Activated CD4-positive, alpha-beta T cell treated with anti-CD3 and anti-CD28 coated beads, Interleukin-2, amount 50 U/mL, for 48 hours (primary cell): ENCODE measurements at places on chromosomes 11 and 22.

GRCh38 chr11:129249923-129250322 lies 57.8 kb upstream of the ARHGAP32 start:
- DNase-seq: no peak

DNA sequence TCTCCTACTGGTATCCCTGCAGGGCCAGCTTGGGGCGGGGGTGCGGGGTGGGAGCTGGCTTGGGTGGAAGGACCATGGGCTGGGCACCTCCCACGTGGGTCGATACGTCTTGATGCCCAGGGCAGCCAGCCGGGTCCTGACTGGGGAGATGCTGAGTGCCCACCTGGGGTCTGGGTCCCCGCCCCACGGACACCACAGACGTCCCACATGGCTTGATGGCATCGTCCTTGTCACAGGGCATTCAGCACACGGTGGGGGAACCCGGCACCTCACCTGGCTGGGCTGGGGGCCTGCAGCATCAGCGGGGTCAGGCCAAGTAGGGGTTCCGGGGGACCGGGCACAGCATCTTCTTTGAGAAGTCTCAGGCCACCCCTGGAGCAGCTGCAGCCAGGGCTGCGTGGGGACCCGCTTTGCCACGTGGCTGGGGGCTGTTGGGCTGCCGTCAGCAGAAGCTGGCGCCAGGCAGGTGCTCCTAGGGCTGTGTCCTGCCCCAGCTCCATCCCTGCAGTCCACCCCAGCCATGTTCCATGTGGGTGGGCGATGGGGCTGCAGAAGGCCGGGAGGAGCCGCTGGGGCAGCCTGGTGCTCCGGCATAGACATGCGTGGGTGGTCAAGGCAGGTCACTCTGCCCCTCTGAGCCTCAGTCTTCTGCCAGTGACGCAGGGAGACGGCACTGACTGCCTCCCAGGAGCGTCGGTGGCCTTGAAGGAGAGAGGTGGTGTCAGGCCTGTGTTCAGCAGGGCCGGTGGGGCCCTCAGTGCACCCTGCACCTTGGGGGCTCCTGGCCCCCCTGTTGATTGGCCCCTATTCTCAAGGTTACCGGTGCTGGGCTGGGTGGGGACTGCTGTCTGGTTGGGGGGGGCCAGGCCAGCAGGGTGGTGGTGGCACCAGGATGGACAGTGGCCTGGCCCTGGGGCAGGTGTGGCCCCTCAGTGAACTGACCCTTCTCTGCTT lies 8.4 kb downstream of the SELENOO start:
- DNase-seq: no peak

- no peak for DNase-seq
These were observed 15.8 kb upstream of the OR51T1 start for GRCh38 chr11:4865855-4866254.

GRCh38 chr11:61827571-61828378 lies at the start of gene FADS2:
Gene FADS2 (plus strand): TSS chr11:61828300. CDS start chr11:61828391, 91 bp downstream.
- peak; percentile 84 for DNase-seq

GRCh38 chr11:113373306-113373705 lies 14.3 kb upstream of the ANKK1 start:
- no peak for DNase-seq

- no peak for DNase-seq
These were observed 49.4 kb upstream of the ELF5 start for GRCh38 chr11:34562976-34563375.

DNA sequence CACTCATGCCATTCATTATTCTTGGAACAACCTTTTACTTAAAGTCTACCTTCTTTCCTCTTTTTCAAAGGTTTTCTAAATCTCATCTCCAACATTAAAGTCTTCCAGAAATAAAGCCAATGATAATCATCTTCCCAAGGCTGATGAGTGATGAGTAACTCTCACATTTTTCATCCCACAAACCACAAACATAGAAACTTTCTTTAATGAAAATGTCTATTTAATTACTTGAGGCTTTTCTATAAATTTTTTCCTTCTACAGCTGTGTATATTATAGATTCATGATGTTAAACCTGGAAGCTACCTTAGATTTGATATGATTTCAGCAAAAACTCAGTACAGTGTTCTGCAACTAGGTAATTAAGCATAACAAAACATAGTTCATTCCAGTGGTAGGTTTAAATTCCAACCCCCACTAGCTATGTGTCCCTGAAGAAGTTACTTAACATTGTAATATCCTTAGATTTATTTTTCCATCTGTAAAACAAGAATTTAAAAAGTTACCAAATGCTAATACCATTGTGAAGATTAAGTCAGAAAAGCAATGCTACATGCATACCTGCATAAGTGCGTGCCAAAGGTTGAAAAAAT lies 845.4 kb downstream of the KCNA4 start:
- DNase-seq: no peak

DNA sequence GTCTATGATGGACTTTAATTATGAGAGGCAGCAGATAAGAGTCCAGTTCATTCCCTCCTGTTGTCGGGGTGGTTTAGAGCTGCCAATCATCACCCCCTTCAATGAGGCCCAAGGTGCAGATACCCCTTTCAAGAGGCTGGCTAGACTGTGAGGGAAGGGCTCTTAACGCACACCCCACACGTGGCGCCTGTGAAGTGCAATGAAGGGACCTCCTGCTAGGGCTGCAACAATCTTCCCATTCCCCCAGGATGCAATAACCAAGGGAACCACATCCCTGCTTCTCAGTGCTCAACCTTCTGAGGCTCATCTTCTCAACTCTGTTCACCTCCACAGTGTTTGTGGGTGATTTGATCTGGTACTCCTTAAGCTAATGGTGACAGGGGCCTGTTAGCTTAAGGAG lies 19.0 kb downstream of the TENM4 start:
- DNase-seq: no peak

DNA sequence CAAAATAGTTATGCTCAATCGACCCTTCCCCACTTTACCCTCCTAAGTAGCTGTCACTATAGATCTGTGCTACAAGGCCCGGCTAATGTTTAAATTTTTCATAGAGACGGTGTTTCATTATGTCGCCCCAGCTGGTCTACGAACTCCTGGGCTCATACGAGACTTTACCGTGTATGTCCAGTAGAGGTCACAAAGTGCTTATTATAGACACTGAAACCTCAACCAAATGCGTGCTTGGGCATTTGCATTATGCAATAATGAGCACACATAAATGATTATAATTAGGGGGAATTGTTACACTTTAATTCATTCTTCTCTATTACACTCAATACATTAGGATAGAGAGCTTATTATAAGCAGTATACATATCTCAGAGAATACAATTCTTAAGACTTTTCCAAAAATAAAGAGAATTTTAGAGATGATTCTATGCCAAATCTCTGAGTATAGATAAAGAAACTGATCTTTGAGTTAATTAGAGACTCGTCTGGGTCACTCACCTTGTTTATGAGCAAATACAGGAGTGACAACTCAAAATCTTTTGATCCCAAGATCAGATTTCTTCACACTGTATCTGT lies 12.5 kb upstream of the MRPL16 start:
- DNase-seq: no peak

DNA sequence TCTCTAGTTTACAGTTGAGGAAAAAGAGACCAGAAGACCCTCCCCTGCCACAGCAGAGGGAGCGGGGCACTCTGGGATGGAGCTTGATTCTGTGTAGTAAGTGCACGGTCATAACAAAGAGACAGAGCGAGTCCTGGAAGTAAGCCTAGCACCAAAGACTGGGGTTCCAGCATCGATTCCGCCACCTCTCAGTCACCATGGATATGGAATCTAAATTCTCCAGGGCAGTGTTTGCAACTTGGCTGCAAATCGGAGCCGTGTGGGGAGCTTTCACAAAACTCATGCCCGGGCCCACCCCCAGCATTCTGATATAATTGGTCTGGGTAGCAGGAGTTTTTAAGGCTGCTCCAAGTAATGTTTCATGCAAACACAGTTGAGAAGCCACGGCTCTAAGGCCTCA lies 129.5 kb upstream of the OPCML start:
- DNase-seq: no peak

DNA sequence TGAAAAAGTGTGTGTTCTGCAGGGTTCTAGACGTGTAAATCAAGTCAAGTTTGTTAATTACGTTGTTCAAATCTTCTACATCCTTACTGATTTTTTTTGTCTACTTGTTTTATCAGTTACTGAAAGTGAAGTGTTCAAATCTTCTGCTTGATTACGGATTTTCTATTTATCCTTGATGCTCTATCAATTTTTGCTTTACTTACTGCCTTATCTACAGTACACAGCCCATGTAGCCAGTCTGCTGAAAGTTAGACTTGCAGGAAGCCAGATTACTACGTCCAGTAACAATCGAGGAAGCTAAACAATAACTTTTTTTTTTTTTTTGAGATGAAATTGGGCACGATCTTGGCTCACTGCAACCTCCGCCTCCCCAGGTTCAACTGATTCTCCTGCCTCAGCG lies 15.6 kb upstream of the C11orf24 start:
- no peak for DNase-seq

DNA sequence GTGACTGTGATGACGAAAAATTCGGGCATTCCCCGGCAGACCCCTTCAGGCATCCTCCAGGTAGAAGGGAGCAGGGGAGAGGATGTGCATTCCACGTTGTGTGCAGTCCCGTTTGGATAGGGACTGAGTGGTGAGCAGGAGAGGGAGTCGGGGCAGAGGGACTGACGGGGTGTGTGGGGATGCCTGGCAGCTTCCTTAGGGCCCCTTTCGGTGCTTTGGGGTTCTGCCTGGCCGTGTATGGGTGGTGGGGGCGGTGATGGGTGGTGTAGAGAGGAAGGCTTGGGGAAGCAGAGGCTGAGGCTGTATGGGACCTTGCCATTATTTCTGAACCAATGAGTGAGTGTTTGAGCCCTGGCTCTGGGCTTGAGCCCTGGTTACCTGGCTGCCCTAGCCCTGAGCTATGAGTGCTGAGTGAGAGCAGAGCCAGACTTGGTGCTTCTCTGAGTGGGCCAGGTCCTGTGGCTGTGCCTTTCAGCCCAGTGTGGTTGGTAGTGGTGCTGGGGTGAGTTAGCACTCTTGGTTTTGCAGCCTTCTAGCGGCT lies 914 bp downstream of the INPPL1 start:
- peak; percentile 38 for DNase-seq

GRCh38 chr11:101960231-101960630 lies 43.9 kb upstream of the ANGPTL5 start:
- DNase-seq: no peak

DNA sequence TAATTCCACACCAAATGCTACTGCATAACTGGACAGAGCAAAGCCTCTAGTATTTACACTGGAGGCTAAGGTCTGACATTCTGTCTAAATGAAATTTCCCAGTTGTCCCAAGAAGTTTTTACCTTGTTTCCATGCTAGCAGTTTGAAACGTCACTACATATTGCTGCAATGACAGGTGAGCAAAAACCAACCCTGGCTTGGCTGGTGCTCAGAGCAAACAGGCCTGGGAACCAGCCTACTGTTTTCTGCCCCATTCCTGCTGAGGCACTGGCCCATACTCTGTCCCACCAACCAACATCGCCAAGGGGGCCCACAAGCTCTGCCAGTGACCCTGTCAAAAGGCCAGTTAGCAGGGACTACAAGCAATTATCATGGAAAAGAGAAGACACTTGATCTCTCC lies 131.1 kb downstream of the MPPED2 start:
- no peak for DNase-seq
